ENCODE measurements at places on chromosomes 16 and 17. TPM values are rescaled to one million over a fixed set of nuclear protein-coding genes. Genes with fewer than 3 reads are reported as not detected.

- DNase-seq = no peak
These were observed 41.5 kb downstream of the CYB5B start for GRCh38 chr16:69465881-69466280.

DNA sequence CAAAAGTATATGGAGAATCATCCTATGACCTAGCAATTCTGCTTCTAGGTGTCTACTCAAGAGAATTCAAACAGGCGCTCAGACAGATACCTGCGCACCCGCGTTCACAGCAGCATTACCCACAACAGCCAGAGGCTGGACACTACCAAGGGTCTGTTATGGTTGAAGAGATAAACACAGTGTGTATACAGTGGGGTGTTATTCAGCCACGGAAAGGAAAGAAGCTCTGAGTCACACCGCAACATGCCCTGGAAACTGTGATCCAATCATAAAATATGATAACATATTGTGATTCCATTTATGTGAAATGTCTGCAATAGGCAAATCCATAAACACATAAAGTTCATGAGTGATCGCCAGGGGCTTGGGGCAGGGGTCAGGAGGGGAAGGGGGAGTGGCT, 18.0 kb upstream of the JPH3 start:
- DNase-seq = no peak

DNA sequence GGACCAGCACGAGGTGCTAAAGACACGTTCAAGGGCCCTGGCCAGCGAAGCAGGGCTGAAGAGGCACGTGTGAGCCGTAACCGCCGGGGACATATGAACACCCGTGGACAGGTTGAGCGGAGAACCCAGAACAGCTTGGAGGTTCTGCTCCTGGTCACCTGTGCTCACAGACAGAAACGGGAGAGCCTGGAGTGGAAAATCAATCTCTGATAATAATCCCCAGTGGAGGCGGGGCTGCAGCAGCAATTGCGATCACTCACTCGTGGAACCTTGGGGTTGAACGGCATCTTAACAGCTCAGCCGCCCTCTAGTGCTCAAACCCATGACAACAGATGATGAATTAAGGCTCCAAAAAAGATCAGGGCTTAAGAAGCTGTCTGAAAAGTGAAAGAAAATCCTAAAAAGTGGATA, 25.6 kb downstream of the WIPI1 start:
- DNase-seq = no peak

DNA sequence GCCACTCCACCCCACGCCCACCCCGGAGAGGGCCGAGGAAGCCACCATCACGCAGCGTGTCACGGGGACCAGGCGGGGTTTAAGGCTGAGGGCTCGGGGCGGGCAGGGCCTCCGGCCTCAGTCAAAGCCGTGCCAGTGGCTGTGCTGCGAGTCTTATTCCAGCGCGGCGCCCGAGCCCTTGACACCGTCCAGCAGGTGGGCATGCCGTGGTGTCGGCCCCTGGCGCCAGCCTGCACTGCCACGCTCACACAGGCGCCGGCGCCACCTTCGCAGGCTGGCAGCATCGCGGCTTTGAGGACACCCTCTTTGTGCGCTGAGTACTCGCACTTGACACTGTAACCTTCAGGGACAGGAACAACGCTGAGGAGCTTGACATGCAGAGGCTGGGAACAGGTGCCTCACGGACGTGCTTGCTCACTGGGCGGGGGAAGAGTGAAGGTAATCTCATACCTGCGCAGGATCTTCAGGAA, 34.0 kb upstream of the ZNF629 start:
- no peak for DNase-seq

The WDR59 gene
- polyA plus RNA-seq = 81.2 TPM
